ENCODE measurements at places on chromosomes 1 and 21. TPM values are rescaled to one million over a fixed set of nuclear protein-coding genes. Genes with fewer than 3 reads are reported as not detected.
A peak's percentile ranks its signal among the peaks of the same experiment; 100 is the strongest.

The PUSL1 gene
- 23.6 TPM for total RNA-seq

- DNase-seq = no peak
Observed at GRCh38 chr1:167524651-167525050, 6.3 kb upstream of the CD247 start.

DNA sequence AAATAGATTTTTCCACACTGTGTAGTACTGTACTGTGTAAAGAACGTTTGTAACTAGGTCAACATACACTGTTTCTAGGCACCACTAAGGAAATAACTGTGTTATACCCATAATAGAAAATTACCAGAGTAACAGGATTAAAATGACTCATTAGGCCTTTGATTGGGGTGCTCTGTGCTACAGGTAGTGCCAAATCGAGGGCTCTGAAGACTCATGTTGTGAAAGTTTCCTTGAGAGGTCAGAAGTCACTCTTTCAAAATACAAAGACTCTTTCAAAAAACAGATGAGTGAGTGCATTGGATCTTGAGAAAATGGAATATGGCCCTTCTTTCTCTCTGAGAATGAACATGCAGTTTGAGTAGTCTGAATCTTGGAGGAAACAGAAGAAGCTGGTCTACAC is 143.0 kb downstream of the MRPL39 start:
- DNase-seq = peak; percentile 46

The PGLYRP3 gene
- not detected for total RNA-seq

DNA sequence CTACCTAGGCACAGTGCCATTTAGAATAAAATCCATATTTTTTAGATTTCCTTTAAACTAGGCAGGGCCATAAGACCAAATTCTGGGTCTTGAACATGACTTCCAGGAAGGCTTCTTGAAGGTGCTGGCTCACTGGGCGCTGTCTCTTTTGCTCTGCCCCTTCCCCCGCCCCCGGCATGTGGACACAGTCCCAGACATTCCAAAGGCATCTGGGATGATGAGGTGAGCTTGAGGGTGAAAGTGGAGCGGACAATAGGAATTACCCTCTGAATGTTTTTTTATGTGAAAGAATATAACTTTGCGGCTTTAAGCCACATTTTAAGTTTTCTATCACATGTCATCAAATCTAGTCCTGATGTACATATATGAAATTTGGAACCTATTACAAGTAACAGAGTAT is 29.4 kb downstream of the RWDD3 start:
- no peak for DNase-seq

The EFNA3 gene
- total RNA-seq = 0.59 TPM

DNA sequence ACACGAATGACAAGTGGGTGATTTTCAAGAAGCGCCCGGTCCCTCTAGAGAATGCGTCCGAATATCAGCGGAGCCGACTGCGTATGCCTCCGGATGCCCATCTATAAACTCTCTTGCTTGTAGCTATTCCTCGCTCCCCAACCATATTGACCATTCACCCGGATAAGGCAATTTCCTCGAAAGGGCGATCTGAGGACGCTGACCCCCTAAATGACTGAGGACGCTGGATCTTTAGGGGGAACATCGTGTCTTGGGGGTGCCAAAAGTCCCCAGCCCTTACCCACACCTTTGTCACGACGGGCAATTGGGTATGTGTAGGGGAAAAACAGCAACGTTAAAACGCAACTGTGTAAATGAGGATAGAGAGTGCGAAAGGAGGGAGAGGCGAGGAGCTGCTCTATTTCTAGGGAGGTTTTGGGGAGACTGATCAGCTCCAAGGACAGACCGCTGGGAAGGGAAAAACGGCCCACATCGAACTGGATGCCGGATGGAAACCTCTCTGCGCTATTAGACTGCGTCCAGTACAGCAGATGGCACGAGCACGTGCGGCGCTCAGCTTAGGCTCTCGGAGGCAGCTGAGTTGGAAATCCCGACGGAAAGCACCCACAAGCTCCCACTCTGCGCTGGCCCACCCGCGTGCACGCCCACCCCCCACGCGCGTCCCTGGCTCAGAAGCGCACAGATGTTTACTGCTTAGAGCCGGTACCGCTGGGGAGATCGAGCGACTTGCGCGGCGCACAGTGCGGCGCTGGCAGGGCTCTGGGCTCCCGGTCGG is 2.9 kb upstream of the PRRX1 start:
- DNase-seq = no peak

The MRPL55 gene
- 99.3 TPM for total RNA-seq

The TMIGD3 gene
- not detected for total RNA-seq

- DNase-seq = no peak
Observed at GRCh38 chr1:179815641-179816040, 62.0 kb downstream of the TOR1AIP2 start.

DNA sequence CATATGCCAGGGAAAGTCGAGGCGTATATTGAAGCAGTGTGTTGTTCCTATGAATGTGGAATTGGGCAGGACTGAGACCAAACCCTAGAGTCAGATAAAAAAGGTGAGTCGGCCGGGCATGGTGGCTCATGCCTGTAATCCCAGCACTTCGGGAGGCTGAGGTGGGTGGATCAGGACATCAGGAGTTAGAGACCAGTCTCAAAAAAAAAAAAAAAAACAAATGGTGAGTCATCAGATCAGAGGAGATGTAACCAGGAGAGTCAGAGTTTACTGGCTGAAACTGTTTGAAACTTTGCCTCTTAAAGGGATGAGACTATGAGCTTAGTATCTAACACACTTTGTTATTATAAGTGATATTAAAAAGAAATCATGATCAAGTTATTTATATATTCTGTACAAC is 26.4 kb upstream of the SYCP1 start:
- DNase-seq = peak; percentile 53

The TBX15 gene
- total RNA-seq = 2.9 TPM

GRCh38 chr1:86704458-86704971 is at the start of gene SH3GLB1:
Gene SH3GLB1 (plus strand): TSS chr1:86704576. CDS start chr1:86704900, 324 bp downstream.
- peak; percentile 89 for DNase-seq

The AMY1B gene
- not detected for total RNA-seq

- DNase-seq = peak; percentile 53
Observed at GRCh38 chr1:65209005-65209885, 61.2 kb downstream of the AK4 start.

The ATP1A4 gene
- total RNA-seq = not detected

DNA sequence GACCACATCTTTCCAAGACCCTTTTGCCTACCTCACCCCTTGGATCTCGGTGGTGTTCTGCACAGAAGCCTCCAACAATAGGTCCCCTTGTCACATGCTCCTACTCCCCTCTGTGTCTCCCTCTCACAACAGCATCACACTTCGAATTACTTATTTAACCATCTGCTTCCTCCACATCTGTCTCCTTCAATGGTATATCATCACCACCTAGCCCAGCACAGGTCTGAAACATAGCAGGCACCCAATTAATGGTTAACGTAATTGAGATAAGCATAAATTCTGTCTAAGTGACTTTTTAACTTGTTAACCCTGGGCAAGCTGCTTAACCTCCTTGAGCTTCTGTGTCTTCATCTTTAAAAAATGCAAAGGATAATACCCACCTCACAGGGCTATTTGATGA is 100.3 kb upstream of the BARHL2 start:
- DNase-seq = no peak

GRCh38 chr1:197918807-197919345 is 1.7 kb downstream of the LHX9 start:
- DNase-seq = no peak

GRCh38 chr1:97883823-97884222 is 37.0 kb downstream of the DPYD start:
- DNase-seq = no peak

The HSD3B2 gene
- total RNA-seq = not detected

GRCh38 chr1:1782399-1783221 is 4.3 kb upstream of the NADK start:
- peak; percentile 47 for DNase-seq

DNA sequence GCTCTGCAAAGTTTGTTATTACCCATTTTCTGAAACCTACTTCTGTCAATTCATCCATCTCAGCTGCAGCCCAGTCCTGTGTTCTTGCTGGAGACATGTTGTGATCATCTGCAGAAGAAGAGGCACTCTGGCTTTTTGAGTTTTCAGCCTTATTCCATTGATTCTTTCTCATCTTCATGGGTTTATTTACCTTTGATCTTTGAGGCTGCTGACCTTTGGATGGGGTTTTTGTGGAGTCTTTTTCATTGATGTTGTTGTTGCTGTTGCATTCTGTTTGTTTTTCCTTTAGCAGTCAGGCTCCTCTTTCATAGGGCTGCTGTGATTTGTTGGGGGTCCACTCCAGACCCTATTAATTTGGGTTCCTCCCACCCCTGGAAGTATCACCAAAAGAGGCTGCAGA is 164.3 kb downstream of the FCRL5 start:
- DNase-seq = no peak

DNA sequence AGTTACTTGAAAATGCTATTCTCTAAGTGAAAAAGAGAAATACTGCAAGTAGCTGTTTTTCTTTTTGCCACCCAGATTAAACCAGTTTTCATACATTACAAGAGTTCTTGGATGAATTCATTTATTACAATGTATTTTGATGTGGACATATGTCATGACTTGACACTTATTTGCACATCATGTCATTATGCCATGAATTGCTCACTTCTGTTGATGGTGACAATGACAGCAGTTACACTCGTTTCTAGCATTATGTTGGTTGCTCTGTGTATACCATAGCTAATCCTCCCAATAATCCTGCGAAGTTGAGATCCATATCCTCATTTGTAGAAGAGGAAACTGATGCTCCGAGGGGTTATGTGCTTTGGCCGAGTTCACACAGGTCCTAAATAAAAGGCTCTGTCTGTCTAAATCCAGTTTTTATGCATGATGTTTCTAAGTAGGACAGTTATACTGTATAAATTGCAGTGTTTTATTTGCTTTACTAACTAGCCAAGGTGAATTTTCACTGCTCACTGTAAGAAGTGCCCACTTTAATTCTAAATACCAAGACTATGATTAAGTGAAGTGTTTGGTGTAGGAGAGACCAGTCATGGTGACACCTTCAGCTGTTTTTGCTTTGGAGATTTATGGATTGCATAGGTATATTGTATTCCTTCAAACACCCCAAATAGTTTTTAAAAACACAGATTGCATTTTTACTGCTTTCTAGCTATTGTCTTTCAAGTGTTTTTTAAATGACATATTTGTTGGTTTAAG is 56.7 kb downstream of the PRDM2 start:
- no peak for DNase-seq

GRCh38 chr1:198165927-198166647 is 9.3 kb downstream of the NEK7 start:
- no peak for DNase-seq

The PTGER3 gene
- 8.2 TPM for total RNA-seq

The C1orf115 gene
- total RNA-seq = 0.54 TPM

GRCh38 chr1:92543131-92544055 is 56.7 kb upstream of the GFI1 start:
- no peak for DNase-seq

- no peak for DNase-seq
Observed at GRCh38 chr21:41229509-41230248, 61.7 kb downstream of the BACE2 start.

The SELP gene
- total RNA-seq = not detected

The SAMD11 gene
- total RNA-seq = 59.8 TPM

DNA sequence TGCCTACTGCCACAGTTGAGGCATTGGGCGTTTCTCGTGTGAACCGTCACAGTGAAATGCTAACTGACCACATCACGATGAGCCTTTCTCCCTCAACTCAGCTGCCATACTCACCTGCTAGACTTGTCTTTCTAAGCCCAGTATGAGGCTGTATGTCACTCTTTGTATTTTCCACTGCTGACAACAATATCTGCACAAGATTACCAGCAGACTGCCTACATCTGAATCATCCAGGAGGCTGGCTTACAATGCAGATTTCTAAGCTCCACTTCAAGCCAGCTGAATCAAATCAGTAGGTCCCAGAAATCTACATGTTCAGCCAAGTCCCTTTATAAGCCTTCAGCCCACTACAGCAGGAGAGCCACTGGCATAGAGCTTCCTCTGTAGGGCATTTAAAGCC is 355.0 kb upstream of the DUSP10 start:
- DNase-seq = no peak

GRCh38 chr1:68973459-68974244 is 476.8 kb upstream of the DEPDC1 start:
- DNase-seq = peak; percentile 56

DNA sequence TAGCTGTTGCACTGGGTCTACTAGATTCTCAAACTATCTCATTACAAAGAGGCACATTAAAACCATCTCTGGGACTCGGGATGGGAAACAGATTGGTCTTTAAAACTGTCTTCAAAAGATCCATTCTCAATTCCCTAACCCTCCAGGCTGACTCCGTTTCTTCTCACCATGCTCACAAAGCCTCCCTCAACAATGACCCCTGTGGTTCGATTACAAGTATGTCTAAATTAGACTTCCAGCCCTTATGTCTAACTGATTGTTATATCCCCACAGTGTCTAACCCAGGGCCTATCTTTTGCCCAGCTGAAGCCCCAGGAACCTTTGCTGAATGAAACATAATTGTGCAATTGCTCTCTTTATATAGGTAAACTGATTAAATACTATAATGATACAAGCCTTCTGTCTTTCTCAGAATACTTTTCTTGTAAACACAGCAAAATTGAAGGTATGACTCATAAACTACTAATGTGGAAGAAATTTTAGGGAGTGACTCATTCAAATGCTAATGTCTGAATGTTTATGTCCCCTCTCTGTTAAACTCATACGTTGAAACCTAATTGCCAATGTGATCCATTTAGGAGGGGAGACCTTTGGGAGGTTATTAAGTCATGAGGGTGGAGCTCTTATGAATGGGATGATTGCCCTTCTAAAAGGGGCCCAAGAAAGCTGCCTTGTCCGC is 65.6 kb upstream of the DAB1 start:
- peak; percentile 86 for DNase-seq

GRCh38 chr1:180311011-180311730 is 81.1 kb downstream of the LHX4 start:
- peak; percentile 80 for DNase-seq

The RNASEL gene
- total RNA-seq = 7.6 TPM

DNA sequence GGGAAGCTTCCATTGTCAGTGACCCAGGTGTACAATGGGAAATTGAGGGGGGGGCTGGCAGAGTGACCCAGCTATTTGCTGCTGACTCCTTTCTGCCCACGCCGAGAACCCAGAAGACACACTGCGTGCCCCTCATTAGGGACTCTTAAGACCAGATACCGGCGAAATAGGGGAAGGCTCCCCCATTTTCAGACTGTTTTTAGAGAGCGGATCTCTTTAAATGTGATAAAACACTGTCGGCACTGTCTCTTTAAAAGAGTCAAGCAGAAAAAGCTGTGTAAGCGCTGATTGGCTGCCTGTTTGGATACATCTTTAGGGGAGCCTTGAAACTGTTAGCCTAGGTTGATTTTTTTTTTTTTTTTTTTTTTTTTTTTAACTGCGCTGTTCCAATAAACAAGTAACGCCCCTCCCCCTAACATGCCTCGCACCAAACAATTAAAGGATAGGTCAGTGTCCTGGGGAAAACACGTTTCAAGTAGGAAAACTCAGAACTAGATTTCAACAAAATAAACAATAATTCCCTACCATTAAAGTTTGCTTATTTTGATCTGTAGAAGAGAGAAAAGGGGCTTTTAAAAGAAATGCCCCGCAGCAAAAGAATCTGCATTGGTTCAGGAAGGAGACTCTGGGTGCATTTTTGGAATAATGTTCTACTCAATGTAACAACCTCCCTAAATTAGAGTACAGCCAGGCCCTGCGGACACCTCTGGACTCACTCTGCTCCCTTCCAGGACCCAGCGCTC is 1.4 kb upstream of the SSBP3 start:
- peak; percentile 95 for DNase-seq

GRCh38 chr1:84941843-84942242 is 48.8 kb upstream of the LPAR3 start:
- no peak for DNase-seq

The FBXO2 gene
- total RNA-seq = 7.5 TPM

Measured in M059J (cell line).